ENCODE measurements at places on chromosomes 1 and 21.

- DNase-seq: no peak
Observed at GRCh38 chr1:88451856-88452255, 232.2 kb upstream of the PKN2 start.

DNA sequence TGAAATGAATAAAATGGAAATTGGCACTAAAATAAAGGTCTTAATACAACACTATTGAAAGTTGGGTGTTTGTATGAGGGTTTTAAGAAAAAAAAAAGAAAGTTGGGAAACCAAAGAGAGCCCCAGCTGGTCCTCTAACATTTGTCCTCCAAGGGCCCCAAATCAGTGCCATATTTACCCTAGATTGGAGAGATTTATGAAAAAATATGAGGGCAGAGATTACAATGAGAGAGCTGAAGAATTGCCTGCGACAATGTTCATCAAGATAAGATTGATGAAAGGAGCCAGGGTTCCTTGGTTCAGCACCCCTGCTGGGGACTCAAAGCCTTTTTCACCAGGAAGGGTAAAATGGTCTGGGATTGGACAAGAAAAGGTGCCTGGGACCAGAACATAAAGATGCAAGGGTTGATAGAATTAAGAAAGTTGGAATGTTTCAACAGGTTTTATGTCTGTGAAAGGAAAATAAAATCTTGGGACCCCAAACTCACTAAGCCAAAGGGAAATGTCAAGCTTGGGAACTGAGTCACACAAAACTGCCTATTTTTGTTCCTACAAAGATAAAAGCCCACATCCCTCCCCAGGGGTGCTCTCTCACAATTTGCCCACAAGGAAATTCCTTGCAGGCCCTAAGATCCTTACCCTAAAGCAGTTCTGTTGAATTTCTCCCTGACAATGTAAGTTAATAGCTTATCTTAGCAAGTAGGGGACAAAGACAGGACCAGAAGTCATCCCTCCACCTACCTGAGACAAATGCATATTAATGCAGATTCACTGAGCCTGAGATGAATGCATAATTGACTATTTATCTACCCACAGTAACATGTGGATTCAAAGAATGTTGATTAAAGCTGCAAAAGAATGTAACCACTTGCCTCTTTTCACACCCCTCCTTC is 26.8 kb downstream of the CBR1 start:
- no peak for DNase-seq

- no peak for DNase-seq
Observed at GRCh38 chr1:44675186-44675585, 672 bp downstream of the ARMH1 start.

DNA sequence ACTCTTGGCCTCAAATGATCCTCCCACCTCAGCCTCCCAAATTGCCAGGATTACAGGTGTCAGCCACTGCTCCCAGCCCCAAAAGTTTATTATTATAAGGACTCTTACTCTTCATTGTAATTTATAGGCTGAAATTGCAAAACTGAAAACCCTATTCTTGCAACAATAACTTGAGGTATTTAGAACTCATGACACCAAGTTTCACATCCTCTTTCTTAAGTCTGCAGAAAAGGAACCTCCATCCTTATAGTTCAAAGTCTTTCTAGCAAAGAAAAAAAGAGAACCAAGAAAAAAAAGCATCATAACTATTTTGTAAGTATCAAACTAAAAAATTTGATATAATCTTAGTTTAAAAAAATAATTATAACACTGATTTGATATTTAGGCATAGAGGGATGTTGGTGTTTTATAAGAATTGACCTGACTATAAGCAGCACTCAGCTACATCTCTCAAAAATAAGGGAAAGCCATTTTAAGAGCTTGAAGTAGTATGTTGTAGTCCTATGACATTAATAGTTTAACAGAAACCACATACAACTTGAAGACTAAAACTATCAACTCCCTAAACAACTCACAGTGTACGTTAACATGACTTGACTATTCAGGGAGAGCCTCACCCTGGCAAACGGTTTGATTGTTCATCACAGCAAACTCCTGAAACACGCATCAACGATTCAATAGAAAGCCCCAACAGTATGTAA is 122.4 kb downstream of the AKT3 start:
- DNase-seq: no peak

GRCh38 chr21:34704119-34704518 is 35.3 kb downstream of the CLIC6 start:
- DNase-seq: no peak

GRCh38 chr1:18012686-18013085 is 94.9 kb upstream of the IGSF21 start:
- no peak for DNase-seq

GRCh38 chr1:55735106-55735505 is 519.9 kb upstream of the USP24 start:
- DNase-seq: no peak

DNA sequence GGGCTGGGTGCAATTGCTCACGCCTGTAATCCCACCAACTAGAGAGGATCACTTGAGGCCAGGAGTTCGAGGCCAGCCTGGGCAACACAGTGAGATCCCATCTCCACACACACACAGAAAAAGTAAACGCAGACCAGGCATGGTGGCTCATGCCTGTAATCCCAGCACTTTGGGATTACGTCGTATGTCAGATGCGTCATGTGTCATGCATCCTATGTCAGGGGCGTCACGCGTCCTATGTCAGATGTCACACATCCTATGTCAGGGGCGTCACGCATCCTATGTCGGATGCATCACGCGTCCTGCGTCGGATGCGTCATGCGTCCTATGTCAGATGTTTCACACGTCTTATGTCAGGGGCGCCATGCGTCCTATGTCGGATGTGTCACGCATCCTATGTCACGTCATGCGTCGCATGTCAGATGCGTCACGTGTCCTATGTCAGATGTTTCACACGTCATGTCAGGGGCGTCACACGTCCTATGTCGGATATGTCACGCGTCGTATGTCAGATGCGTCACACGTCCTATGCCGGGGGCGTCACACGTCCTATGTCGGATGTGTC is 1.5 kb downstream of the MRAP start:
- no peak for DNase-seq

- DNase-seq: no peak
Observed at GRCh38 chr1:156359973-156360372, 9.0 kb upstream of the RHBG start.

- no peak for DNase-seq
Observed at GRCh38 chr1:26010825-26011224, 10.8 kb upstream of the EXTL1 start.

DNA sequence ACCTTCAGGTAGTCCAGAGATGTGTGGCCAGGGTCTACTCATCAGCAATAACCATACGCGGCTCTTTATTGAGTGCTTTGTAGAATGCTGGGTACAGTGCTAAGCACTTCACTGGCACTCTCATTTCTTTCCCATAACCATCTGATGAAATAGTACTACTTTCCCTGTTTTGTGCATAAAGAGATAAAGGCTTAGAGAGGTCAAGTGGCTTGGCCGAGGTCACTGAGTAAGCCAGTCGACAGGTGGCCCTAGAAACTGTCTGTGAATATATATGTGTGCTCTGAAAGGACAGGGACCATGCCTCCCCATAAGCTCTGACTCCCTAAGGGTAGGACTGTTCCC is 52.8 kb downstream of the NENF start:
- DNase-seq: no peak

GRCh38 chr1:41848216-41848952 is 70.3 kb downstream of the HIVEP3 start:
- no peak for DNase-seq

Measured in activated CD8-positive, alpha-beta memory T cell treated with anti-CD3 and anti-CD28 coated beads for 4 hours (primary cell).